Osteoblast (primary cell): ENCODE measurements at places on chromosomes 4 and X. TPM values are rescaled to one million over a fixed set of nuclear protein-coding genes. Genes with fewer than 3 reads are reported as not detected.
A peak's percentile ranks its signal among the peaks of the same experiment; 100 is the strongest.

MAGEE1 gene
- total RNA-seq, result 2.2 and 2.7 TPM in 2 replicates

- peak; percentile 68 for DNase-seq
Measured at GRCh38 chr4:7139167-7139982, 53.0 kb upstream of the SORCS2 start.

- peak; percentile 86 for DNase-seq
Measured at GRCh38 chr4:145938618-145939440, at the start of gene ZNF827. ZNF827 (minus strand) TSS chr4:145938823; CDS start chr4:145938407, 416 bp downstream.

GRCh38 chrX:94123062-94123461 is 449.1 kb downstream of the FAM133A start:
- DNase-seq, result no peak

GRCh38 chrX:23832721-23833120 is 49.7 kb downstream of the SAT1 start:
- no peak for DNase-seq

DNA sequence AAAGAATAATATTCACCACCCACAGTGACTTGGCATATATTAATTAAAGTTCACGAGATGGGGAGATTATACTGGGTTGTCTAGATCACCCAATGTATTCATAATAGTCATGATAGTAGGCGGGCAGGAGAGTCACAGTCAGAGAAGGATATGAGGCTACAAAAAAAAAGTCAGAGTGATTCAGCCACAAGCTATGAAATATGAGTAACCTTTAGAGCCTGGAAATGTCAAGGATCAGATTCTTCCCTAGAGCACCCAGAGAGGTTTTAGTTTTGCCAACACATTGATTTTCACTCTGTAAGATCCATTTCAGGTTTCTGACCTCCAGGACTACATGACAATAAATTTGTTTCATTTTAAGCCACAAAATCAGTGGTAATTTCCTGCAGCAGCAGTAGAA is 501.9 kb downstream of the GABRG1 start:
- DNase-seq, result peak; percentile 1
